Spleen (tissue), 13 donors: ENCODE measurements at places on chromosomes 3 and 15. TPM values are rescaled to one million over a fixed set of nuclear protein-coding genes. Genes with fewer than 3 reads are reported as not detected.

Gene TIGIT
- total RNA-seq: 12.4 TPM

GRCh38 chr3:149977386-149977785 lies 6.7 kb upstream of the PFN2 start:
- DNase-seq: no peak

DNA sequence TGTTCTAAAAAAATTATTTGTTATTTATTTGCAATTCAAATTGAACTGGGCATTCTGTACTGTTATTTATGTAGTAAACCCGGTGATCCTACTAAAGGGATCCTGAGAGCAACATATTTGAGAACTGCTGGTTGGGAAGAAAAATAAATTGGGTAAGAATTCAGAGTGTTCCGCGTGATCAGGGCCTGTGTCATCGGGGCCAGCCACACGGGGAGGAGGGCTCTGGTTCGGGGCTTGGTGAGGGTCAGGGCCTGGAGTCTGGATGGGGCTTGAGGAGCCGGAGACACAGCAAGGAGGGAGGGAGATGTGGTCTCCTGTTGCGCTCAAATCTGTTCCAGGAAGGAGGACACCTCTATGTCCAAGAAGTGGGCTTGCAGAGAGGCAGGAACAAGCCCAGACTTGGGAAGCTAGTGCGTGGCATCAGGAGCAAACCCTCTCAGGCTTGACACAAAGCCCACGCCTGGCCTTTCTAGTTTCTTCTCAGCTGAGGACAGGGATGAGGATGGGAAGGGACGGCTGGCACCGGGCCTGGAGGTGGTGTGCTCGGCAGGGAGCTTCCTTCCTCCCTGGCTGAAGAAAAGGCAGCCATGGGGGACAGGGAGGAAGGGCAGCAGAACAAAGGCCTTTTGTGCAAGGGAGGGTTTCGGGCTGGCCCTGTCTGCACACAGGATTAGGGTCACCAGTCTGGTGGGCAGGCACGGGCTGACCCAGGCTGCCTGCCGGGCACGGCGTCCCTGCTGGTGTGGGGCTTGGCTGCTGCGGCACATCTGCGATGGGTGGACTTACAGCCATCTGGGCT lies 22.9 kb upstream of the FBLN2 start:
- peak; percentile 69 for DNase-seq

DNA sequence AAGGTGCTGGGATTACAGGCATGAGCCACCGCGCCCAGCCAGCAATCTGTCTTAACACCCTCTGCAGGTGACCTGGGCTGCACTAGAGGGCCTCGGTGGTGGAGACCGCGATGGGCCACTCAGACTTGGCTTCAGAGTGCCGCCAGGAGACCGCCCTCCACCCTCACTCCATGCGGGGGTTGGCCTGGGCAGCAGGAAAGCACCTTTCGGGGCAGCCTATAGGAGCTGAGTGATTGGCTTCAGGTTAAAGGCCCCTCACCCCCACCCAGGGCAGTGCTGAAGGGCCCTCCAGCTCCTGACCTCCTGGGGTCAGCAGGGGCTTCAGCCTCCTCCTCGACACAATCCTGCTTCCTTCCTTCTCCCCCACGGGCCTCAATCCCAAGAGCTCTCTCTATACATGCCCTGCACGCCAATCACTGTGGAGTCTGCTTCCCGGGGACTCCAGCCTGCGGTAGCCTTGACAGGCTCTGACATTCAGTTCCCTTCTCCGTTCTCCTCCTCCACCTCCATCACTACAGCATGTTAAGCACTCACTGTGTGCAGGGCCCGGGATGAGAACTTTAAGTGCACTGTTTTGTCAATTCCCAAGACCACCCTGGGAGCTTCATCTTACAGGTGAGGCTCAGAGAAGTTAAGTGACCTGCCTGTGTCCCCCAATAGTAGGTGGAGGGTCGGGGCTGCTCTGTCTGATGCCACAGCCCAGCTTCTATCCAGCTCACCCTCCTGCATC lies 225.3 kb downstream of the XXYLT1 start:
- no peak for DNase-seq

- no peak for DNase-seq
Measured at GRCh38 chr3:110262896-110263295, 808.7 kb upstream of the NECTIN3 start.

GRCh38 chr3:96200897-96201296 lies 613.5 kb upstream of the EPHA6 start:
- peak; percentile 37 for DNase-seq

- DNase-seq: no peak
Measured at GRCh38 chr15:29822100-29822683, at the start of gene TJP1. TSS of gene TJP1 (minus strand) at chr15:29822468. CDS start at chr15:29822028, 440 bp downstream.

GRCh38 chr15:26177816-26178215 lies 314.7 kb upstream of the ATP10A start:
- no peak for DNase-seq

- no peak for DNase-seq
Measured at GRCh38 chr3:156787001-156787400, 39.2 kb upstream of the LEKR1 start.

GRCh38 chr3:73484656-73485248 lies 140.0 kb downstream of the PDZRN3 start:
- DNase-seq: no peak

- no peak for DNase-seq
Measured at GRCh38 chr3:42035816-42036482, 55.2 kb upstream of the TRAK1 start.

GRCh38 chr3:187183210-187183862 lies 13.9 kb upstream of the RTP1 start:
- DNase-seq: no peak

- DNase-seq: no peak
Measured at GRCh38 chr3:51371943-51372557, 13.0 kb upstream of the MANF start.

DNA sequence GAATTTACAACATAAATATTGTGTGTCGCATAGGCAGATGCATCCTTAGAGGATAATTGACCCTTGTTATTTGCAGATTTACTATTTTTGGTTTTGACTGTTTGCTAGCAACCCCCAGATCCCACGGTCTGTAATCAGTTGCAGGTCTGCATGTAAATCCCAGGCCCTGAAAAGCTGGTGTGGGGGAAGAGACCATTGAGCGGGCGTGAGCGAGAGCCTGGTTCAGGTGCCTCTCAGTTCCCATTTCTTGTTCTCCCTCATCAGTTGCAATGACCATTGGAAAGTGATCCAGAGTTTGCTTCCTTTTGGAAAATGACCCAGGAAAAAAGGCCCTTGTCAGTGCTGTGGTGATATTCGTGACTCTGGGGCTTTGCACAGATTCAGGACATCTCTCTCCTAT lies 238.9 kb downstream of the UACA start:
- peak; percentile 24 for DNase-seq

DNA sequence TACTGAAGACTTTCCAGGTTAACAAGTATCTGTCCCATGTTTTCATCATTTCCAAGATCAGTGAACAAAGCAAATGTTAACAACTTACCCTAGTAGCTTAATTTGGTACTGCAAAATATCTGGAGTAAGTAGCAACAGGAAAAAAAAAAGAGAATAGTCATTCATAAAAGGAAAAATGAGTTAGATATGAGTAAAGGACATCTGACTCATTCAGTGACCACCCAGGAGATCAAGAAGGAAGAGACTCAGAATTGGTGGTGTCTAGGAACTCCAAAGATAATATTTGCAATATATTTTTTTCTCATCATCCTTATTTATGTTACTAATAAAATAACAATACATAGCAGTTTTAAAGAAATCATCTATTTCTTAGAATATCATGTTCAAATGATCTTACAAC lies 253.8 kb upstream of the COL8A1 start:
- no peak for DNase-seq
